B cell (primary cell): ENCODE measurements at places on chromosomes 16 and 17.

- DNase-seq = no peak
These were observed 28.0 kb downstream of the ARHGAP23 start for GRCh38 chr17:38456031-38456815.

DNA sequence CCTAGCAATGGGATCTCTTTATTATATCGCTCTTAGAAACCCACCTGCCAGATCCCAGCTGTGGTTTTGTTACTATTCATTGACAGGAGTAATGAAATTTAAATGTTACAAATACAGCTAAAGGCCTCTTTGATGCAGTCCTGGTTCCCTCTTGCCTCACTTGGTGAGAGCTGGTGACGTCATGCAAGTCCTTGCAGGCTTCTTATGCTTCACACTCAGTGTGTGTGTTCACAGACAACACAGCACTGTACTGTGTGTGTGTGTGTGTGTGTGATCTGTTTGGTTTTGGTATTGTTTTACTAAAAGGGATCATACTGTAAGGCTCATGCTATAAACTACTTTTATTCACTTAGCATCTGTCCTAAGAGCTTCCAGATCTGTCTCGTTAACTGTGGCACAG is 75.0 kb downstream of the USP22 start:
- no peak for DNase-seq

DNA sequence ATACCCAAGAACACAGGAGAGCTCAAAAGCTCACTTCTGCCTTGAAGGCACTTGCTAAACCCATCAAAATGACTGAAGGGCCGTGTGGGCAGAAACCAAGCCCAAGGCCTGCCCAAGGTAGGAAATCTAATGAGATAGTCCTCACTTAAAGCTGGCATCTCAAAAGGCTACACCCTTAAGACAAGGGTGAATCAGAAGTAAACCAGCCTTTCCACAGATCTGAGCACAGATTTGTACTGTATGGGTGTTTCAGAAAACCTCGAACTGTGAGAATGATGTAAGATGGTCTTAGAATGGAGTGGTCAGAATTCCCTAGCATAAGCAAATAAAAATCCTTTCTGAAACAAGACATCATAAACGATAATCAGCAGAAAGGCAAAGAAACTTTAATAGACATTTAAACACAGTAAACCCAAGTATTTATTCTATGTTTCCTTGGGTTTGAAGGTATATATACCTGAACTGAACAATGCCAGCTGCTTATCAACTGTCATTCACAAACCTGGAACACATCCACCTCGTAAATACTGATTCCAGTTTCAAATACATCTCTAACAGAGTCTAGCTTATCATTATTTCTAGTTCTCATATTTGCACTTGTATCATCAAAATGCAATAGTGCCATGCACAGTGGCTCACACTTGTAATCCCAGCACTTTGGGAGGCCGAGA is 37.8 kb downstream of the GLG1 start:
- DNase-seq = no peak

DNA sequence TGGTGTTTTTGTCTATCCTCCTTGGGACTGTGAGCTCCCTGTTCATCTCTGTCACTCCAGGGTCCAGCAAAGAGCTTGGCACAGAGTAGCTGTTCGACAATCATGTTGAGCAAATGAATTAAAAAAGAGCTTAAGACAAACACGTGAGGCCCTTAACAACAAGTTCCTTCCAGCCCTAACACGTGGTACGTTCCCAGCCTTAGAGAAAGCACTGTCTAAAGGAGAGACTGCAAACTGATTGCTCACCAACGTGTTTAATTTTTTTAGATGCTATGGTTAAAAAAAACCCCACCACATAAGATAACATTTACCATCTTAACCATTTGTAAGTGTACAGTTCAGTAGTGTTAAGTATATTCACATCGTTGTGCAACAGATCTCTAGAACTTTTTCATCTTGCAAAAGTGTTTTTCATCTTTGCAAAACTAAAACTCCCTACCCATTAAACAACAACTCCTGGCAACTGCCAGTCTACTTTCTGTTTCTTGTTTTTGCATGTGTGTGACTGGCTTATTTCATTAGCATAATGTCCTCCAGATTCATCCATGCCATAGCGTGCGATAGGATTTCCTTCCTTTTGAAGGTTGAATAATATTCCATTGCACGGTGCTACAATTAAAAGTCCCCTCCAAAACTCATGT is 28.2 kb downstream of the LAT start:
- DNase-seq = no peak

- peak; percentile 38 for DNase-seq
These were observed 25.0 kb upstream of the KCNJ2 start for GRCh38 chr17:70144260-70144846.

DNA sequence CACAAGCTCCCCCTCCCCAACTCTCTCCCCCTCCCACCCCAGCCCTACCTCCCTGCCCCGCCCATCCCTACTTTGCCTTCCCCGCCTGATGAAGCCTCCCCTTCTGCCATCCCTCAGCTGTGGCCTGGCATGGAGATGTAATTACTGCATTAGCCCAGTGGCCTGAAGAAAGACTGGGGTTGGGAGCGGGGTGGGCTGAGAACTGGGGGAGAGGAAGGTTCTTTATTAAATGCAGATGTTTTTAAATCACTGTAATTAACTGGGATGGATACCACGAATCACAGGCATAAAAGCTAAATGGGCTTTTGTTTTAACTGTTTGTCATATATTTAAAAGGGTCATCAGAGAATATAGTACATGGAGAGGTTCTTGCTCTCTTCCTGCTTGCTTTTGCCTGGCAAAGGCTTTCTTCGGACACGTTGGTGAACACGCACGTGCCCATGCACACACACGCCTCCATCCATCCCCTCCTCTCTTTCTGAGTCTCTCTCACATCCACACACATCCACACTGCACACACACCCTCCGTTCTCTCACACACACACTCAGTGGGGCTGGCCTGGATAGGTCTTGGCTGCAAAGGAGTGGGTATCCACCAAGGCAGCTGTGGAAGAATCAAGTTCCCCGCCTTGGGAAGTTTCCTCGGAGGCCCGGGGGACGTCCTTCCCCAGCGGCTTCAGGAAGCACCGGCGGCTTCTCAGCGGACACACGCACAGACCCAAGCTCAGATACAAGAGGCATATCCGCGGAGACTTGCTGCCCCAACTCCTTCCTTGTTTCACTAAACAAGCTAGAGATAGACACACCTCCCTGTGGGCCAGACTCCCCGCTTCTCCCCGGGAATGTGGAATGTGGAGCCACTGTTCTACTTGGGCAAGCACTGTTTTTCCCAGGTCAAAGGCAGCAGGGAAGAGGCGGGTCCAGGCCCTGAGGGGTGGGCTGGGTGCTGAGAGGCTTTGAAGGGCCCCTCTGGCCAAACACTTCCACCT is 27.4 kb upstream of the TNRC6C start:
- no peak for DNase-seq
